ENCODE measurements at places on chromosomes 5 and 9.

- DNase-seq = no peak
Observed at GRCh38 chr5:127006744-127007143, 23.6 kb downstream of the MARCHF3 start.

GRCh38 chr5:168931638-168932345 lies 352.6 kb upstream of the PANK3 start:
- DNase-seq = no peak

DNA sequence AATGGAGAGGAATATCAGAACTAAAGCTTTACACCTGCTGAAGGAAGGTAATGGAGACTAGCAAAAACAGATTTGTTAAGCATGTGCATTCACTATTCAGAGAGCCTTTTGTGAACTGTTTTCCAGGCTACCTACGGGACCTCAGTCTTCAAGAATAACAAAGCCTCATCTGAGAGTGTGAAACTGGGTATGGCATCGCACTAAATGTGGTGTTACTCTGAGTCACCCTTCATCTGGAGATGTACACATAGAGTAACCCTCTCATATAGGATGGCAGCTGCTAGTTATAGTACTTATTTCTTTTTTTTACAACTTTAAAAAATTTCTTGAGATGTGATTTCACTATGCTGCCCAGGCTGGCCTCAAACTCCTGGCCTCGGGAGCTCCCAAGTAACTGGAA lies 306.8 kb downstream of the ZNF608 start:
- no peak for DNase-seq

GRCh38 chr9:69599232-69599971 lies 72.8 kb downstream of the APBA1 start:
- no peak for DNase-seq

DNA sequence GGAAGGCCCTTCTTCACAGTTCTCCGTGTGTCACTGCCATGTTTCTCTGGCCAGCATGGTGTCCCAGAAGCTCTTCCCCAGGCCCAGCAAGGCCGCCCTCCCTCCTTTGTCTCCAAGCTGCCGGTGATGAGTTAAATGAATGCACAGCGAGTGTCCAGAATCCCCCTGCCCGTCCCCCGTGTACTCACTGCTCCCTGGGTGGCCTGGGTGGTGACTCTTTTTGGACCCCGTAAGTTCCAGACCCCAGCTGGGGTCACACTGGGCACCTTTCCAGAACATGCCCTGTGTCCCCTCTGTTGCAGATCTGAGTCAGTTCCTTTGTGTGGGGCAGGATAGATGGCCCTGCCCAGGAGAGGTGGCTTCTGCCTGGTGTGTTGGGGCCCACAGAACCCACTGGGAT lies 95.0 kb downstream of the MRPL36 start:
- DNase-seq = no peak

GRCh38 chr5:110996742-110997141 lies 74.8 kb upstream of the TSLP start:
- no peak for DNase-seq

DNA sequence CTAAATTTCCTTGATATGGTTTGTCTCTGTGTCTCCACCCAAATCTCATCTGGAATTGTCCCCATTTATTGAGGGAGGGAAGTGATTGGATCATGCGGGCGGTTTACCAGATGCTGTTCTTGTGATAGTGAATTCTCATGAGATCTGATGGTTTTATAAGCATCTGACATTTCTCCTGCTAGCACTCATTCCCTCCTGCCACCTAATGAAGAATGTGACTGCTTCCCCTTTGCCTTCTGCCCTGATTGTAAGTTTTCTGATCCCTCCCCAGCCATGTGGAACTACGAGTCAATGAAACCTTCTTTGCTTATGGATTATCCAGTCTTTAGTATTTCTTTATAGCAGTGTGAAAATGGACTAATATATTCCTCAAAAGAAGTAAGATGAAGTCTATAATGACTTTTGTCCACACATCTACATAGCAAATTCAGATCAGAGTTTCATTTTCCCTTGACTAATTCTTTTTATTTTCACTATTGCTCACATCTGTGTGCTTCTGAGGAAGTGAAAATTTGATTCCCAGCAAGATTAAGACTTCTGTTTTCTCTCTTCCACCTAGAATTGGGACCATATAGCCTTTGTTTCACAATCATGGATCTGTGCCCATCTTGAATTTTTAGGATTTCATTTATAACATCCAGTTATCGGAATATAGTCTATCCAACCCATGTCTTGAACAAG lies 393.5 kb downstream of the DMAC1 start:
- no peak for DNase-seq

GRCh38 chr5:128637031-128637430 lies 99.0 kb upstream of the FBN2 start:
- no peak for DNase-seq

- no peak for DNase-seq
Observed at GRCh38 chr9:72947984-72948465, 4.8 kb downstream of the ALDH1A1 start.

- DNase-seq = no peak
Observed at GRCh38 chr5:117094114-117094815, 519.6 kb upstream of the SEMA6A start.

DNA sequence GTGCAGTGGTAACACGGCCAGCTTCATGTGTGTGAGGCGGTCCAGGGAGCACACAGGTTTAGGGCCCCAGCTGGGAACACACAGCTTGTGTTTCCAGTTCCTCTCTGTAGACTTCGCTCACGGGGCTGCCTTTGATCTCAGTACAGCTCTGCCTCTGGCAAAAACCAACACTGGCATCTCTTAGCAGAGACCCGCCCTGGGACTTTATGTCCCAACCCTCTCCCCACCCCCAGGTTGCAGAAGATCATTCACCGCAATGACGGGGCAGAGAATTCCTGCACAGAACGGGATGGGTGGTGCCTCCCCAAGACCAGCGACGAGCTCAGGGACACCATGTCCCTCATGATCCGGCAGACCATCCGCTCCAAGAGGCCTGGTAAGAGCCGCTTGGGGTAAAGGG lies 5.2 kb upstream of the CEL start:
- no peak for DNase-seq

- DNase-seq = peak; percentile 5
Observed at GRCh38 chr5:123344816-123345426, 78.3 kb downstream of the CEP120 start.

GRCh38 chr9:115891929-115892328 lies 261.7 kb upstream of the PAPPA start:
- DNase-seq = peak; percentile 86

DNA sequence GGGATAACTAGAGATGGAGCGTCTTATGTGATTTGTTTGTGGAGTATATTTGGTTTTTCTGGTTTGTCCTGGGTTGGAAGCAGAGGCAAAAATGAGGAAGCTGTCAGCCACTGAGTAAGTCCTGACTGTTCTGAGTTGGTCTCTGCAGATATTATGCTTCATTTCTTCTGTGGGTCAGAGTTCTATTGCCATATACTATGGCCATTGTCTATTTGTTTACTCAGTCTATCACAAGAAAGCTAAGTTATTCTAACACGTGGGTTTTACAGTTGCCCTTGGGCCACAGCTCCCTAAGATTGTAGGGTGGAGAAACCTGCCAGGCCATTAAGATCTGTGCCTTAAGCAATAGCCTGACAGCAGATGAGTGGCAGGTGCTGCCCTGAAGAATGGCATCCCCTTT lies 3.0 kb upstream of the CTSV start:
- DNase-seq = no peak

GRCh38 chr9:29976981-29977380 lies 2403.7 kb upstream of the C9orf72 start:
- DNase-seq = no peak

GRCh38 chr9:126398403-126399058 lies 71.9 kb downstream of the MVB12B start:
- no peak for DNase-seq
